Activated CD4-positive, alpha-beta T cell treated with anti-CD3 and anti-CD28 coated beads, Interleukin-2, amount 50 U/mL, for 24 hours (primary cell): ENCODE measurements at places on chromosomes 5 and 9.

- DNase-seq: no peak
These were observed 210.1 kb downstream of the EPB41L4A start for GRCh38 chr5:112208699-112209615.

GRCh38 chr9:17003576-17004240, 131.1 kb upstream of the CNTLN start:
- no peak for DNase-seq

GRCh38 chr5:79124607-79125006, 13.0 kb downstream of the BHMT start:
- no peak for DNase-seq

DNA sequence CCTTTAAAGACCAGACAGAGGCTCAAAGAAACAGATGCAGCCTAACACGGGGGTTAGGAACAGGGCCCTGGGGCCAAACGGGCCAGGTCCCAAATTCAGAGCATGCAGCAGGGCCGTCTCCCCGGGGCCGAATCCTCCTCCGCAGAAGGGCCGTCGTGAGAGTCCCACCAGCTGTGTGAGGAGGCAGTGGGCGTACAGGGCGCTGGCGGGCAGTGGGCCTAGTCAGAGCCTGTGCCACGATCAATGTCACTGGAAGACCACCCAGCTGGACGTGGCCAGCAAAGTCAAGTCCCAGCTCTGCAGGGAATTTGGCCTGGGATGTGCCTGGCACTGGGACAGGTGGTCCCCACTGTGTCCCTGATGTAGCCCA, 15.8 kb upstream of the FCN2 start:
- DNase-seq: no peak

DNA sequence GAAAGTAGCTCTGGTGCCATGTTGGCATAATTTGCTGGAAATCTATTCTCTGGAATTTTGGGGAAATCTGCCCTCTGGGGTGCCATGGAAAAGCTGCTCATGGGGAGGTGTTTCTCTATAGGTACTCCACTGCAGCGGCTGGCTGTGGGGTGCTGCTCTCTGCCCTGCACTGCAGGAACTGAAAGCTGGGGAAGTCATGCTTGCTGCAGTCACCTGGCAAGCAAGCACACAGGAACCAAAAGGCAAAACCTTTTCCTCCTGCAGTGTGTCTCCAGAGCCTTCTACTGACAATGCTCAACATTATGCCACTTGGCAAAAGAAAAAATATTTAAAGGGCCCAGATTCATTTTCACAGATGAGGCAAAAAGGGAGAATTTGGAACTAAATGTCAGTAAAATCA, 25.8 kb upstream of the CARNMT1 start:
- DNase-seq: no peak

DNA sequence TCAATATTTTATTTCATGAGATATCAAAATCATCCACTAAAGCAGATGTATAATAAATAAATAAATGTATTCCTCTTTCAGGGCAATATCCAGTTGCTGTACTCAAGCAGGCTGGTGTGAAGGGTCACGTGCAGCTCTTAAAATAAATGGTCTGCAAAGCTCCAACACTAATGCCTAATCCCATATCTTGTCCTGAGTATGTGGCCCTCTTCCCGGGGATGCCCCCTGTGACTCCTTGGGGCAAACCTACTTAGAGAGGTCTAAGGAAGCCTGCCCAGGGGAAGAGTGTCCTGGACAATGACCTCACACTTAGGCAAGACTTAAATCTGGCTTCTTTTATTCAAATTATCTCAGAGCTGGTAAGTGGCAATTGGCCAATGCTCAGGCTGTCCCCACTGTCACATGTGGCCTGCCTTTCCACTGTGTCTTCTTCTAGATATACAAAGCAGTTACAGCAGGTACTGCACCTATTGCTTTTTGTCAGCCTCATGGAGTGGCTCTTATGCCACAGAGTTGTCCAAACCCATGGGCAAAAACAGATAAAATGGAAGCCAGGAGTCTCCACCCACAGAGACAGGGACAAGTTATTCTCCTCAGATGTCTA, 55.3 kb downstream of the SEMA5A start:
- no peak for DNase-seq

DNA sequence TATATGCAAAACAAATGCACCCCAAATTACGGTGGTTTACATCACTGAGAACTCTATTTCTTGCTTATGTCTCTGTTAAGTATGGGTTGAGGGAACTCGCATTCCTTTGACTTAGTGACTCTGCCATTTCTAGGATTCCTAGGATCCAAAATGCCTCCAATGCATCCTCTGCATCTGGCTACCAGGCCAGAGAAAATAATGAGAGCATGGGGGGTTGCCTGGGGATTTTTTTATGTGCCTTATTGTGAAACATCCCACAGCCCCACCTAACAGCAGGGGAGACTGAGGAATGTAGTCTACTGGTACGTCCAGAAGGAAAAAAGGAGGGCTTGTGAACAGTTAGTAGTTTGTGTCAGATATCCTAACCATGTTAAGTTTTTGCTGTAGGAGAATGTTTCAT, 466.0 kb upstream of the ARRDC3 start:
- DNase-seq: no peak

- DNase-seq: no peak
These were observed 362.3 kb downstream of the MAT2B start for GRCh38 chr5:163867738-163868137.

- DNase-seq: no peak
These were observed 140.8 kb downstream of the TSSK1B start for GRCh38 chr5:113293975-113294310.

DNA sequence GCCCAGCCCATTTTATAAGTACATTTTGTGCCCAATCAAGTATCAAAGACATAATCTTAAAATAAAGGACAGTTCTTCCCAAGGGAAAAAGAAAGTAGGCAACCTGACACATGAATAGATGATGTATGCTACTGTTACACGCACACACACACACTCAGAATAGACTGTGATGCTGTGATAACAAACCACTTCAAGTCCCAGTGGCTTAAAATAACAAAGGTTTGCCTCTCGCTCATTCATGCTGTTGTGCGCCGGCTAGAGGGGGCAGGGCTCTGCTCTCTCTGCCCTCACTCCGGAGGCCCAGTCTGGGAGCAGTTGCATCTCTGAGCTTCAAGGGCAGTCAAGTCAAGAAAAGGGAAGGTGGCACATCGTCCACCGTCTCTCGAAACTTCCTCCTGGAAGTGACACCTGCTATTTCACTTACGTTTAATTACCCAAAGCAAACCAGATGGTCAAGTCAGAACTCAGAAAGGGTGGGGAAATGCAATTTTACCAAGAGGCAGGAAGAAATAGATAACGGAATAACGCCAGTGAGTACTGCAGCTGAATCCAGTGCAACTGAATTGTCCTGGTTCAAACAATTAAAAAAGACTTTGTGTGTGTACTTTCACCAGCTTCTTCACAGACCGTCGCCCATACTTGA, 43.3 kb downstream of the ANKRD33B start:
- DNase-seq: no peak

GRCh38 chr9:124214116-124214515, 43.6 kb upstream of the NEK6 start:
- DNase-seq: no peak

GRCh38 chr5:176355400-176356178, 6.0 kb downstream of the KIAA1191 start:
- DNase-seq: no peak

DNA sequence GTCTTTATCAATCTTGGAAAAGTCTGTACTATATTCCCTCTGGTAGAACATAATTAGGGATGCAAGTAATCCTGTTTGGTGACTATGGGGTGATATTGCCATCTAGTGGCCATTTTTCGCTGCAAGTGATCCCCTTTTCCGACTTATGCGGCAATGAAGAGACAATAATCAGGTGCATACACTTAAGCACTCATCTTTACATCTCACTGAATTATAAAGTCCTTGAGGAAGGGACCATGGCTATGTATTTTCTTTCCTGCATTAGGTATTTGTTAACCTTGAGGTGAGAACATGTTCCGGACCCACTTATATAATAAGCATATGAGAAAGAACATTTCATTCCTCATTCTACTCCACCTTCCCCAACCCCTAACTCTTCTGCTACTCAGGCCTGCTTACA, 19.6 kb upstream of the LIX1 start:
- peak; percentile 51 for DNase-seq

DNA sequence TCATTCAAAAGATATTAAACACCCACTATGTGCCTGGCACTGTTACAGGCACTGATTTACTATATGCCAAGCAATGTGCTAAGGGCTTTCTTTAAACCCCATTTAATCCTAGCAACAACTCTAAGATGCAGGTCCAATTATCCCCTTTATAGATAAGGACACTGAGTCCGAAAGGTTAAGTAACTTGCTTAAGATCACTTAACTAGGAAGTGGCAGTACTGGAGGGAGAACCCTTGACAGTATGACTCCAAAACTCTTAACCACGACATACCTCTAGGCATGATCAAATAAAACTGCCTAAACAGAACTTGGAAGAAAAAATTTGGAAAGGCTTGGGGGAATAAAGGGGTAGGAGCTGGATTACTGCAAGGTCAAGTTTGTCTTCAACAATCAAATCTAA, 1.7 kb downstream of the RAB14 start:
- no peak for DNase-seq

DNA sequence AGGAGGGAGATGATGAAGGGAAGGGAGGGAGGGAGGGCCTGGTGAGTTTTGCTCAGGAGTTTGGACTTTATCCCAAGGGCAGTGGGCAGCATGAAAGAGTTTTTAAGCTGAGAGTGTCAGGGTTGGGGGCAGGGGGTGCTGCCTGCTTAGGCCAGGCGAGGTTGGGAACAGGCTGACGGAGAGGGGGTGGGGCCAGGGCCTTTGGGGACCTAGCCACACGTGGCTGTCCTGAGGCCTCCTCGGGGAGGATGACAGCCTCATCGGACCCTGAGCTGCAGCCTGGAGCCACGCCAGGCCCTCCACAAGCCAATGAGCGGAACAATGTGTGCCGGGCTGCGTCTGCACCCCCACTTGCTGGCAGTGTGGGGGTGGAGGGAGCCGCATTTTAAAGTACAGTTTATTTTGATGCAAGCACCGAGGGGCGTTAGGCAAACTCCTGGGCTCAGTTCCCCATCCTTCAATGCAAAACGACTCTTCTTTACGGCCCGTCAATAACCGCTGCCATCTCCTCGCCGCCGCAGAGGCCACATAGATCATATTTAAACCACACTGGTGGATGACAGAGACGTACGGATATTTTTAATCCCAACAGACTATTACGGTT, 5.3 kb upstream of the RXRA start:
- DNase-seq: no peak

GRCh38 chr5:74130155-74130897, 504.3 kb downstream of the ARHGEF28 start:
- DNase-seq: no peak
